ENCODE measurements at places on chromosomes 4 and X.

GRCh38 chrX:46838974-46839480 lies 2.2 kb downstream of the RP2 start:
- no peak for DNase-seq

DNA sequence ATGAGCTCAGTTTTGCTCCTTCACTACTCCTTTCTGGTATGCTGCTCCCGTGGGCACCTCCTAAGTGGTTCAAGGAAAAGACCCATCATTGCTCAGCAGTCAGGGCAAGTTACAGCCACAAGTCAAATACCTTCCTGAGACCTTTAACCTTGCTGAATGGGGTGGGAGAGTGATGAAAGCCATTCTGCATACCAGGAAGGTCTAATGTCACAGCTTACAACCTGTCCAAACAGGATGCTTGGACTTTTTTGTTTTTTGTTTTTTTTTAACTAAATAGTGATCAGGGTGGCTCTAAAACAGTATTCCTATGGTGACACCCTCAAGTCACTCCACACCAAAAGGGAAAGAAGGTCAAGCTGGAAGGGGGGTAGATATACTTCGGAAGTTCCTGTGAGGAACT lies 93.1 kb downstream of the GPC3 start:
- DNase-seq, result no peak

DNA sequence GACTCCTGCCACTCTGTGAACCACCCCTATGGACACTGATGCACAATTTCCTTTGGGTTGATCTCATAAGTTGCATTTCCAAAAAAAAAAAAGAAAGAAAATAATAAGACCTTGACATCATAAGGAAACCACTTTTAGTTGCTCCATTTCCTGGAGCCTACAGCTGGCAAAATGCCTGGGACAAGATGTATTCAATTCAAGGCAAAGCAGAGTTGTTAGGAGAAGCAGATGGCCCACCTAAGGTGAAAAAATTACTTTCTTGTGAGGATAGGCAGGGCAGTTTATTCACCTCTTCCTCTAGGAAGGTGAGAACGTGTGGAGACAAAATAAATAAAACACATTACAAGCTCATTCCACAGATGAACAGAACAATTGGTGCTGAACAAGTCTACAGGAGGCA lies 14.1 kb upstream of the SCRG1 start:
- no peak for DNase-seq

DNA sequence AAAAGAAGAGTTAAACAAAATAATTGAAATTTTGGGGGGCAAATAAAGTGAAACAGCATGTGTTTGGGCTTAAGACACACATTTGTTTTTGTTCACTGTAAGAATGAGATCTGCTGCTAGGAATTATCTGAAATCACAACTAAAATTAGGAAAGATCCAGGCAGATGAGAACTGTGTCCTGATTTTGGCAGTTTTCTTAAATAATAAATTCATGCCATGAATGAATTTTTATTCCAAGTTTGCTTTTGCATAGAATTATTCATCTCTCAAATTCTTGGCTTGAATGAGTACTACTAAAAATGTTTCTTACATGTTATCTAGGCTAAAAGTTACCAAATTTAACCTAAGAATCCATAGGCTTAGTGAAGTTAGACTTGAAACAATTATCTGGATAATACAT lies 321.7 kb downstream of the ANK2 start:
- DNase-seq, result no peak

GRCh38 chr4:173398779-173399415 lies at the start of gene SCRG1:
TSS of gene SCRG1 (minus strand) at chr4:173399116. CDS start at chr4:173391414, 7,702 bp downstream.
- no peak for DNase-seq

- DNase-seq, result no peak
Measured at GRCh38 chr4:8607603-8608481, 15.3 kb downstream of the CPZ start.

DNA sequence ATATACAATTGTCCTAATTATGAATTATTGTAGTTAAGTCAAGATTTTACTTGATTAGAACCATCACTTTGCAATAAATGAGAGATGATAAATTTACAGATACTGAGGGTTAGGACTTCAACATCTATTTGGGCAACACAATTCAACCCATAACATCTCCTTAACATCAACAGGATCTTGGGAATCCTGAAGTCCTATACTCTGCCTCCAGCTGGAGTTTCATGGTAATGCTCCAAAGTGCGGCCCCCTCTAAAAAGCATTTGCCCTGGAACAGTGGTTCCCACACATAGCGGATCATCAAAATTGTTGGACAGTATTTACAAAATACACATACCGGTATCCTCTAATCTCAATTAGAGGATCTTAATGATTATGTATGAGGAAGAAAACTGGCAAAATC lies 618.6 kb downstream of the CENPC start:
- DNase-seq, result no peak

- DNase-seq, result no peak
Measured at GRCh38 chr4:61128682-61129081, 71.4 kb upstream of the ADGRL3 start.

DNA sequence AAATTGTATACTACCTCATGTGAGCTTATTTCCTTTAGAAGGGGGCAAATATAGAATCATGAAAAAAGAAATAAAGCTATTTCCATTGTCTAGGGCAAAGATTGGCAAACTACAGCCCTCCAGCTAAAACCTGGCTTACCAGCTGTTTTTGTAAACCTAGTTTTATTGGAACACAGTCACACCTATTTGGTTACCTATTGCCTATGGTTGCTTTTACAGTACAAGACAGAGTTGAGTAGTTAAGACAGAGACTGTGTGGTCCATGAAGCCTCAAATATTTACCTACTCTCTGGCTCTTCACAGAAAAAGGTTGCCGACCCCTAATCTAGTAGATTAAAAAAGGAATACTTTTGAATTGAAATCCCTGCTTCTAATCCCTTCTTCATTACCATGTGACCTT lies 88.8 kb upstream of the ENPP6 start:
- no peak for DNase-seq

GRCh38 chr4:89658701-89659024 lies 178.3 kb downstream of the SNCA start:
- DNase-seq, result no peak

GRCh38 chrX:50839730-50840129 lies 25.7 kb upstream of the SHROOM4 start:
- no peak for DNase-seq

- DNase-seq, result no peak
Measured at GRCh38 chr4:153745651-153746050, 14.2 kb downstream of the RNF175 start.

- DNase-seq, result no peak
Measured at GRCh38 chr4:182179751-182180150, 63.5 kb upstream of the TENM3 start.

- DNase-seq, result no peak
Measured at GRCh38 chr4:22466581-22466980, 49.3 kb downstream of the ADGRA3 start.

DNA sequence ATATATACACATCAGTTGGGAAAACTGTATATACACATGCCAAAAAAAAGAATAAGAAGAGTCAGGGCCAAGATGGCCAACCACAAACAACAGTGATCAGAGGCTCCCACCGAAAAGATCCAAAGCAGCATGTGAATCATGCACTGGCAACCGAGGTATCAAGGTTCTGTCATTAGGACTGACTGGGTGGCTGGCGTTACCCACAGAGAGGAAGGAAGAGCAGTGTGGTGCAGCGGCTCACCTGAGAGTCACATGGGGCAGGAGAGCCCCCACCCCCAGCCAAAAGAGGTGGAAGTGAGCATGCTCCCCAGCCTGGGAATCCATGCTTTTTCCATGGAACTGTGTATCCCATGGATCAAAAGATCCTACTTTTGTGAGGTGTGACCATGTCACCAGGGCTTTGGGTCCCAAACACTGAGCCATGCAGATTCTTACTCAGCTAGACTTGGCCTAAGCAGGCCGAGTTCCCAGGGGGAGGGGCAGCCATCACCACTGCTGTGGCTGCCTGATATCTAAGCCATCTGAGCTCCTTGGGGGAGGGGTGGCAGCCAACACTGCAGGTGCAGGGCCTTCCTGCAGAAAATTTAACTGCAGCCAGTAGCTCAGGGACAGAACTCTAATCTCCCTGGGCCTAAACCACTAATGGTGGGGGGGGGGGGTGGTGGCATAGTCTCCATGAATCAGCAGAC lies 52.8 kb downstream of the P2RY10 start:
- no peak for DNase-seq

- no peak for DNase-seq
Measured at GRCh38 chr4:8542776-8543525, 37.2 kb upstream of the GPR78 start.

- DNase-seq, result no peak
Measured at GRCh38 chr4:76857074-76857409, 40.9 kb downstream of the SOWAHB start.

GRCh38 chr4:180009316-180009715 lies 2233.9 kb upstream of the TENM3 start:
- no peak for DNase-seq

DNA sequence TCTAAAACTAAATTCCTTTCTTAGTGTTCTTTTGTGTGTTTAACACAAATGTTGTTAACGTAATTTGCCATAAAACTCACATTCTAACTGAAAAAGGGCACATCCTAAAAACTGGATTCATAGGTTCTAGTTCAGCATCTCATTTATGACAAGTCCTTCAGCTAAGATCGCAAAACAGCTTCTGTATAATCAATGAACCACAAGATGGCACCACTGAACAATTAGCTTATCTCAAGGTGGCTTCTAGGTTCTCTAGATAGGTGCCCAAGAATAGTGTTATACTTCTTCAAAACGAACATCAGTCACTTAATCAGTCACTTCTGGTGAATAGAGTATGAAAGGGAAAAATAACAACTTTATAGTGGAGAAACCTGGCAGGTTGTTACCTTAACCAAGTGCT lies 54.3 kb downstream of the NRK start:
- DNase-seq, result no peak

DNA sequence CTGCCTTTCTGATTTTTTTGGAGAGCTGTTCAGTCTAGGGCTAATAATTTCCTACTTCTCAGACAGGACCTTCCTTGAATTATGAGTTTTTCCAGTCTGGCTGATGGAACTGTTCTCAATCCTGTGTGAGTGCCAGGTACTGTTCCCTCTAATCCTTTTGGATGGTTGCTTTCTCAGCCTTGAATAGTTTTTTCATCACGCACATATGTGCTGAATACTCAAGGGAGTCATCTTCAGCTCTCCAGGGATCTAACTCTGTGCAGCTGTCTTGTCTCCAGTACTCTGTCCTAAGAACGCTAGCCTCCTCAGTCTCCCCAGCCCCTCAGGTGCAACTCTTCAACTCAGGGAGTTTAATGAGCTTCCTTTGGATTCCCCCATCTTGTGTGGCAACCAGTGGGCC lies 93.2 kb downstream of the GASK1B start:
- DNase-seq, result no peak
